ENCODE measurements at places on chromosomes 2 and 18. TPM values are rescaled to one million over a fixed set of nuclear protein-coding genes. Genes with fewer than 3 reads are reported as not detected.

CCDC85A gene
- total RNA-seq = 20.9 TPM

CPLX4 gene
- total RNA-seq = not detected

BOLL gene
- total RNA-seq = not detected

KCNF1 gene
- total RNA-seq = 3.1 TPM

RAB6C gene
- not detected for total RNA-seq

GPR35 gene
- total RNA-seq = 0.50 TPM

ABCB11 gene
- under 0.01 TPM for total RNA-seq

CABYR gene
- total RNA-seq = 3.7 TPM

SERPINB2 gene
- 0.16 TPM for total RNA-seq

RBM43 gene
- total RNA-seq = 2.6 TPM

SERPINB7 gene
- total RNA-seq = 0.16 TPM

PTPRN gene
- not detected for total RNA-seq

KCNS3 gene
- total RNA-seq = 0.31 TPM

Measured in bladder microvascular endothelial cell (primary cell).